GM12891 (cell line): ENCODE measurements at places on chromosomes 3 and 15.

- DNase-seq = no peak
These were observed 366.3 kb downstream of the IL20RB start for GRCh38 chr3:137324114-137324513.

DNA sequence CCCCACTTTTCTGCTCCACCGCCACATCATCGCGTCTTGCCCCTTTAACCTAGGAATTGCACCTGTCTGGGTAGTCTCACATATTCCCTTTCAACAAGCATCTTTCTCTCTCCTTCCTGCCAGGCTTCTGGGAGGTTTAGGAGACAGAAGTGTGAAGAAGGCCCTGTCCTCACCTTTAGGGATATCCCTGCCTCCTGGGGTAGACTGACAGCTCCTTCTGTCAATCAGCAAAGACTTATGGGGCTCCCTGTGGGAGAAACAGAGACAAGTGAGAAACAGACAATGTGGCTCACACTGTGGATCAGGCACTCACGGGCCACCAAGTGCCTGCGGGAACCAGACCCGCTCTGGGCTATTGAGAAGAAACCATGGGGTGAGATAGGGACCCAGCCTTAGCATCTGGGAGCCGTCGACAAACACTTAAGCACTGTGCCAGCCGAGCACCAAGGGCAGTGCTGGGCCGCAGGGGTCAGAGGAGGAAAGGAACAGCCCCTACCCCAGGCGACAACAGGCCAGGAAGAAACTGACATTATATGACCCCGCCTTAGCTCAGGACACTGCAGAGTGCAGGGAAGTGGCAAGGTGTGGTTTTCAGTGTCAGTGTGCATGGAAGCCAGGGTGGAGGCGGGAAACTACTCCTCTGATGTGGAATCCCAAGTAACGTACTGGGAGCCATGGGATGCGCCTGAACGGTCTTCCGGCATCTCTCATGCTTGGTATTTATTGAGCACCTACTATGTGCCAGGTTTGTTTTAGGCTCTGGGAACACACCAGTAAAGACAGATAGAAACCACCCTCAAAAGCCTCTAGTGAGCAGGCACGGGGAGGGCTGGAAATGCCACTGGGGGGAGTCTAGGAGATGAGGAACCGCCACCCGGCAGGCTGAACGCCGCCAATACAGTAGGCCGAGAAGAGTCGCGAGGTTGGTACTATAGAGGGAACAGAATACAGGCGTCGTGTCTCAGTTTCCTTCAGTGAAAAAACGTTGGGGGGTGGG lies 1.8 kb downstream of the EFCC1 start:
- DNase-seq = no peak

- DNase-seq = no peak
These were observed 52.4 kb downstream of the IL20RB start for GRCh38 chr3:137010137-137010536.

GRCh38 chr15:70151003-70151402 lies 53.3 kb upstream of the TLE3 start:
- DNase-seq = no peak

DNA sequence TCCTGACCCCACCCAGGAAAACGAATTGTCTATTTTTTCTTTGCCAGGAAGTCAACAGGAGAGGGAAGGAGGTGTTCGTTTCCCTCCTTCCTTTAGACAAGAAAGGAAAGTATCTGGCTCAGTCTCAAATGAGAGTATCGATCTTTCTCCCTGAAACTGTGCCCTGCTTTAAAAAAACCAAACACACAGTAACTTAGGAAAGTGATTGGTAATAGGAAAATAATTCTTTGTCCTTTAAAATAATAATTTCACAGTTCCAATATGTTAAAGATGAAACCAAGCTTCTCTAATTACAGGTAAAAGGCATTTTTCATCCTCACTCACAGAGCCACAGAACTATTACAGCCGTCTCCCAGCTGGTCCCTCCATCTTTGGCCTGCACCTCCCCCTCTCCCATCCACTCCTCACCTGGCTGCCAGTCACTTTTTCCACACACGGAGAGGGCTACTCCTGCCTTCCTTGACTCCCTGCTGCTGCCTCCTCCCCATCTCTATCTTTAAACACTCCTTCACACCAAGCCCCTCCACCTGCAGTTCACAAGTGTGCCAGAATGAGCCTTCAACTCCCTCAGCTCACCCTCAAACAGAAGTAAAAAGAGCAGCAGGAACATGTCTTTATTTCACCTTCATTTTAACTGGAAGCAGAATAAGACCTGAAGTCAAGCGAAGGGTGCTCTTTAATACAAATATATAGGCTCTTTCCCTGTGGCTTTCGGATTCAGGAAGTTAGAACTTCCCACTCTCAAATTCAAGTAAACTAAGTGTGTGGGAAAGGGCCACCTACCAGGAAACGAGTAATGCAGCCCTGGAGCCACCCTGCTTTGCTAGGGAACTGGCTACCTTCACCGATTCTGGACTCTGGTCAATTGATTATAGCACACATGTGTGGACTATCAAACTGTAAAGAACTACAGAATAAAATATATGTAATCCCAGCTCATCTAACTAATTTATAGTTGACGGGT lies 116.4 kb downstream of the SENP2 start:
- DNase-seq = no peak

GRCh38 chr3:191008074-191008473 lies 145.6 kb upstream of the GMNC start:
- no peak for DNase-seq

DNA sequence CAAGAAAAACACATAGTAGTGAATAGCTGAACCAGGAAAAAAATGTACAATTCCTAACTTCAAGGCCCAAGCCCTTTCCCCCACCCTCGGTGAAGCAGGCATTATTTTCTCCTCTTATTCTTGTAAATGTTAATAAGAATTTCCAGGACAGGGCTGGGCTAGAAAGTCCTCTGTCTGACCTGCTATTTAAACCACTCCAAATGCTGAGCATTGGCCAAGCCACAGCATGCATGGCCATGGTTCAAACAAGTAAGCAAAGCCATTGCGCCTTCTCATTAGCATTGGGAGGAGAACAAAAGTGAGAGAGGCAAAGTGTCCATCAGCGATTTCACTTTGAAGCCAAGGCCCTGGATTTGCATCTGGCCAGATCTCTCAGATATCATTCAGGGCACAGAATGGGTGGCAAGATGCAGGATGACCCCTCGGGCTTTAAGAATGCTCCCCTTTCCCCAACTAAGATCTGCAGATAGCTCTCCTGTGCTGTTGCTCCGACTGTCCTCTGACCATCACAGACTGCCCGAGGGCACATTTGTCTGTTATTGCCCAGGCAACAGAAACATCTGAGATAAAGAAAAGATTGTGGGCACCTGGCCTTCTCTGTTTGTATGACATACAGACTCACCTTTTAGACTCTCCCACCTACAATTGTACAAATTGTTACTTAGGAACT lies 46.3 kb downstream of the CEMIP start:
- DNase-seq = no peak

DNA sequence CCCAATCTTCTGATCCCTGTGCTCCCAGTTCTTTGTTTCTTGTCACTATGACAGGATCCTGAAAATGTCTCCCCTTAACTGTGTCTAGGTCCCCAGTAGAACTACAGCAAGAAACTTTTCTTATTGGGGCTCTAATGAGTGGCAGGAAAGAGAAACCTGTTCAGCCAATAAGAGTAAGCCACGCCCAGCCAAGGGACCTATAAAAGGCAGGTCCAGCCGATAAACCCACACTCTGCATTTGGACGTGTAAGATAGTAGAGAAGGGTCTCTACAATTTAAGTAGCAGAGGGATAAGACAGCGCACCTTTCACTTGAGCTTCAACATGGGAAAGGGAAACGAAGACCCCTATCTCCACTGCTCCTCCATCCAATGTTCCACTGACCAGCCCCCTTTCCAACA lies 149.9 kb downstream of the LMLN start:
- DNase-seq = no peak
